NCI-H446 (cell line): ENCODE measurements at places on chromosomes 1 and 21.

- no peak for DNase-seq
Observed at GRCh38 chr1:205676597-205676996, 3.7 kb downstream of the SLC45A3 start.

- DNase-seq = no peak
Observed at GRCh38 chr1:220241072-220241663, 31.1 kb downstream of the RAB3GAP2 start.

- DNase-seq = no peak
Observed at GRCh38 chr21:46622226-46622625, 13.2 kb upstream of the PRMT2 start.

GRCh38 chr1:61419657-61420056 is 305.3 kb downstream of the TM2D1 start:
- DNase-seq = no peak

- DNase-seq = no peak
Observed at GRCh38 chr1:113745425-113745824, 13.9 kb downstream of the PHTF1 start.

- DNase-seq = no peak
Observed at GRCh38 chr1:172293429-172293828, 127.1 kb upstream of the C1orf105 start.

DNA sequence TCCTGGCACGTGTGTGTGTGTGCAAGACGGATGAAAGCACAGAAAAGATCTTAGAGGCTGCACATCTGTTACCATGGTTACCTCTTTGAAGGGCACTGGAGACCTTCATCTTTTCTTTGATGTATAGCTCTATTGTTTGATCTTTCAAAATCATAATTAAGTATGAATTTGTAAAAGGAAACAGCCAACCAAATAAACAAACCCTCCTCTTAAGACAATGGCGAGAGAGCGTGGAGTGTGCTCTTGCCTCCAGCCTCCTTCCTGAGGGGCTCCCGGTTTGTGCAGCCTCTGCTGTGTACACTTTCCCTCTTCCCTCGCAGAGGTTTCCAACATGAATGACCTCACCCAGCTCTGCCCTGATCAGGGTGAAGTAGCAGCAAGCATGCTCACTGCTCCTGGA is 27.9 kb downstream of the CACNA1S start:
- DNase-seq = no peak

DNA sequence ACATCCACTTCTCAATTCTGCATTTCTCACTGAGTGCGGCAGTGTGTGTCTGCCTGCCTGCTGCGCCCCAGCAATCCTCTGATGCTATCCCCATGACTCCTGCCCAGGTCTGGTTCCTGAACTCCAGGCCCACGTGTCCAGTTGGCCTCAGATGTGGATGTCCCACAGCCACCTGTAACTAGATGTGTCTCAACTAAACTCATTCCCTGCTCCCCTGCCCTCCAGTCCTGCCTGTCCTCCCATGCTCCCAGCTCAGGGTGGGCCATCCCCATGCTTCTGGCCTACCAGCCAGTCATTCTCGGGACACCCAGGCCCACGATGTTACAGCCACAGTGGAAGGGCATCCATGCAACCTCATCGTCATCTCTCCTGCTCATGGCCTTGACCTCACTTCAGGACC is 76.8 kb downstream of the STUM start:
- DNase-seq = no peak

- DNase-seq = no peak
Observed at GRCh38 chr1:37097731-37098130, 63.4 kb upstream of the GRIK3 start.

DNA sequence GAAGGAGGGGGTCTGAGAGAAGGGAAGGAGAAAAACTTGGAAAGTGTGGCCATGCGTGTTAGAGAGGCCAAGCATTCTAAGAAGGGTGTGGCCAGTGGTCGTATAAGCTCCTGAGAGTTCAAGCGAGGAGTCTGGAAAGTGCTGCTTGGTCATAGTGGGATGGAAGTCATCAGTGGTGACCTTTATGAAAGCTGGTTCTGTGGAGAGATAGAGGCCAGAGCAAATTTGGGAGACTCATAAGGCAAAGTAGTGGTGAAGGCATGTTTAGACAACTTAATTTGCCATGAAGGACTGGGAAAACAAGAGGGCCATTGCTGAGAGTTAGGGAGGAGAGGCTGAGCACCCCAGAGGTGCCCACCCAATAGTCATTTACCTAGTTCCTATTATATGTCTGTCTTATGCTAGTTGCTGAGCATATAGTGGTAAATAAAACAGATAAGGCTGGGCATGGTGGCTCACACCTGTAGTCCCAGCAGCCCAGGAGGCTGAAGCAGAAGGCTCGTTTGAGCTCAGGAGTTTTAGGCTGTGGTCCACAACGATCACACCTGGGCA is 1.9 kb downstream of the KLF17 start:
- no peak for DNase-seq

DNA sequence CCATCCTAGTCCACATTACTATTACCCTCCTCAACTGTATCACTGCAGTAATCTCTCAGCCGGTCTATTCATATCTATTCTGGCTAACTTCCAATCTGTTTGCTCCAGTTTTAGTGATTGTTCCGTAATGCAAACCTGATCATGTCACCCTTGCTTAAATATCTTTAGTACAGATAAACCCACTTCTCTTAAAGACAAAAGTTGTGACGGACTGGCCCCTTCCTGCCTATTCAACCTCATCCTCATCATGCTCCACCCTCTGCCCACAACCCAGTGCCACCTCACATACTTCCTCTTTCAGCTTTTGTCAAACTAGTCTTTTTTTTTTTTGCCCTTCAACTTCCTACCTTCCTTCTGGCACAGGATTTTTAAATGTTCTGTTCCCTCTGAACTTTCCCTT is 2.8 kb upstream of the C1orf162 start:
- DNase-seq = no peak

GRCh38 chr1:212271823-212272485 is 13.3 kb upstream of the PPP2R5A start:
- no peak for DNase-seq

GRCh38 chr1:31657020-31657804 is 12.5 kb upstream of the PEF1 start:
- no peak for DNase-seq

DNA sequence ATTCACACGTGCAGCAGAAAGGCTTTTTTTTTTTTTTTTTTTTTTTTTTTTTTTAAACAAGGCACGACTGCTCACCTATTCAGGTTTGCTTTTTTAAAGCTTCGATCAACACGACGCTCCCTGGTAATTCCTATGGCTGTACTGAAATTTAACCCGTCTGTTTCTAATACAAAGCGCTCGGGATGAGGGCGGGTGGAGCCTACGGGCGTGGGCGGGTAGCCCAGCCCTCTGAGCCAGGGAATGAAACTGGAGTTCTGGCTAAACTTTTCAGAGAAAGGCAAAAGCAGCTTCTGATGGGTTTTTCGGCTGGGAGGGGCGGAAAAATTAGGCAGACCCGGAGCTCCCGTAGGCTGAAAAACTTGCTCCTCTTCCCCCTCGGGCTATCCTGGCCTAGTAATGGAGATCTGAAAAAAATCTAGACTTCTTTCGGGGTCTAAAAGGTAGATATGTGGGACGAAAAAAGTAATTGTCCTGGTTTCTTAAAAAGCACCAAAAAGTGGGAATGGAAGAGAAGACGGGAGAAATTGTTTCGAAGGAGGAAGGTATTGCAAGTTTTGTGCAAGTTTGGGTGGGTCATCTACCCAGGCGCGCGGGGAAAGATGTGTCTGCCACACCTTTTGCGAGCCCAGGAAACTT is 7.4 kb downstream of the NR5A2 start:
- DNase-seq = no peak

DNA sequence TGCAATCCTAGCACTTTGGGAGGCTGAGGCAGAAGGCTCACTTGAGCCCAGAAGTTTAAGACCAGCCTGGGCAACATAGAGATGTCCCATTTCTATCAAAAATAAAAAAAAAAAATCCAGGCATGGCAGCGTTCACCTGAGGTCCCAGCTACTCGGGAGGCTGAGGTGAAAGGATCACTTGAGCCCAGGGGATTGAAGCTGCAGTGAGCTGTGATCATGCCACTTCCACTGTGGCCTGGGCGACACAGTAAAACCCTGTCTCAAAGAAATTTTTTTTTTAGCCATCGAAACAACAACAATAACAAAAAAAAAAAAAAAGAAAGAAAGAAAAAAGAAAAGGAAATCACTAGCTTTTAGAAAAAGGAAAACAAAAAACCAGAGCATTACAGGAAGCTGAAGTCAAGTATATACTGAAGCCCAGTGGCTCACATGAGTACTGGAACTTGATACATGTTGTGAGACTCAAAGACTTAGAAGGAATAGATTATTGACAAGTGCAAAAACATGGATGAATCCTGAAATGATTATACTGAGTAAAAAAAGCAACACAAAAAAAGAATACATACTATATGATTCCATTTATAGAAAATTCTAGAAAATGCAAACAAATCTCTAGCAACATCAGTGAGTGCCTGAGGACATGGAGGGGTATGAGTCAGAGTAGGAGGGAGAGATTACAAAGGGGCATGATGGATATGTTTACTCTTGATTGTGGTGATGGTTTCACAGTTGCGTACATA is 6.1 kb upstream of the RABGAP1L start:
- no peak for DNase-seq

GRCh38 chr1:175192111-175192629 is 406 bp downstream of the KIAA0040 start:
- peak; percentile 30 for DNase-seq

DNA sequence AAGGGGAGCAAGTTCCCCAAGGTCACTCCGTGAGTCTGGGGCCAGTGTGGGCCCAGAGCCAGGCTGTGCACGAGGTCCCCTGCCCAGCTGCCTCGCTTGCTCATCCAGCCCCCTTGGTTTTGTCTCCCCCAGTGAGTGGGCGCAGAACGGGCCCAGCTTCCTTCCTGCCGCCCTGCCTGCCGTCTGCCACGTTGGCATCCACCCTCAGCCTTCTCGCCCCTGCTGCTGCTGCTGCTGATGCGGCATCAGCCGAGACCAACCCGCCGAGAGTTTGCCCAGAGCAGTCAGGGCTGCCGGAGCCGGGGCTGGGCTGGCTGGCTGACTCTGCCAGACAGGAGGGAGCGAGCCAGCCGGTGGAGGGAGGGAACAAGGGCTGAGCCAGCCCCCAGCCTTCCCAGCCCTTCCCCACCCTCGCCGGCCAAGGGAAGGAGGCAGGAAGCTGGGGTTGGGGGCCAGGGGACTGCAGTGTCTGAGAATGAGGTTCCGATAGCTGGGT is 31.4 kb upstream of the WASF2 start:
- DNase-seq = peak; percentile 78

DNA sequence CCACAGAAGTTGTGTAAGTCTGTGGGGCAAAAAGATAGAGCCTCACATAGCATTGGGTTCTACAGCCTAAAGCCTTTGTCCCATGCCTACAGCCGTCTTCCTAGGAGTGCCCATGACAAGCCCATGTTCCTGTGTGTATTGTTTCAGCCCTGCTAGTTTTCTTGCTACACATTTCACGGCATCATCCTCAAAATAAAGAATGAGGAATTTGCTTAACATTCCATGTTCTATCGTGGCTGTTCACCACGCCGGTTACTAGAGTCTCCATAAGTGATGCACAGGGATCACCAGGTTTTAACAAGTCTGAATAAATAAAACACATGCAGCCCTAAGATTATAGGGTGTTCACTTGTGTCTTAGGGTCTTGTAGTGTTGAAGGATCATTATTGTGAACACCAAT is 87.4 kb upstream of the NGF start:
- no peak for DNase-seq

DNA sequence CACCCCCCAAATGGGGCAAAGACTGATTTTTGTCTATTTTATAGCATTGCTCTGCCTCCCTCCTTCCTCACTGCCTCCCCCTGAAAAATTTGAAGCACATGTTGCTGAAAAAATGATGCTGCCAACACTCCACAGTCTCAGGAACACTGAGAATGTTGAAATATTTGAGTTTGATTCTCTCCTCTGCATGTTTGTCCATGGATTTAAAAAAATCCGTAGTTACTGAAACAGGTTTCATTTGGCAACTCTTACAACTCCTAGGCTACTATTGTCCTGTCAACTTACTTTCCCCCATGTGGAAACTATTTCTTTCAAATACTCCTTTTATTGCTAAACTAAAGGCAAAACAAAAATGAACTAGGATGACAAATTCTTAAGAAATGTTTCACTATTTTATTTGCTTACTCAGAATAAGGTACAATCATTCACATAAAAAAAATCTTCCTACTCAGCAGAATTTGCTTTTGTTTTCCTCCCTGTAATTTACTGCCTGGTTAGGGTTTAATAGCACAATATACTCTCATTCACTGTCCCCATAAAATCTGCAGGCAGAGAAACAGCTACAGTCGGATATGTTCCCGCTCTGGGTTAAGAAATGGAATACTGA is 50.2 kb downstream of the C21orf91 start:
- DNase-seq = no peak

DNA sequence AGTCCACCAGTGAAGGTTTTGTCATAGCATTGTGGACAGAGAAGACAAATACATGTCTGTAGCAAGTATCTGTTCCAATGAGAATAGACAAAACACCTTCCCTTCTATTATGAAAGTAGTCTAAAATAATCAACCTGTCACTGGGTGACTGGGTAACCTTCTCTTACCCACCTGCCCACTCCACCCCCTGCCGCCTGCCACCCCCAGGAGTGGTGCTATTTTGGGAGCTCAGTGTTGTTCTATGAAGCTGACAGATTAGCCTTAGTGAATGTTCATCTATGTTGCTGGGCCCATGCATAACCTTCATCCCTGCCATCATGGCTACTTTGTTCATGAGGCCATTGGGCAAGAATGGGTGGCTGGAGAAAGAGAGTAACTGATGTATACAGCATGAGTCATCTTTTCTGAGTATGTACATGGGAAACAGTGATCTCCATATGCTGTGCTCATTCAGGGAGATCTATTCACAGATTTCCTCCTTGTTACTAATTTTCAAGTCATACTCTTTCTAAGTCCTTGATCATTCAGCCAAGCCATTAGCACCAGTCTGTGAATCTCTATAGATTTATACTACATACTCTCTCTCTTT is 24.8 kb downstream of the MARK1 start:
- DNase-seq = no peak

GRCh38 chr1:35120458-35121133 is 41.4 kb downstream of the ZMYM1 start:
- no peak for DNase-seq

GRCh38 chr1:85225624-85226380 is 25.0 kb upstream of the SYDE2 start:
- DNase-seq = no peak

GRCh38 chr1:172657586-172657985 is 1.3 kb upstream of the FASLG start:
- DNase-seq = no peak

DNA sequence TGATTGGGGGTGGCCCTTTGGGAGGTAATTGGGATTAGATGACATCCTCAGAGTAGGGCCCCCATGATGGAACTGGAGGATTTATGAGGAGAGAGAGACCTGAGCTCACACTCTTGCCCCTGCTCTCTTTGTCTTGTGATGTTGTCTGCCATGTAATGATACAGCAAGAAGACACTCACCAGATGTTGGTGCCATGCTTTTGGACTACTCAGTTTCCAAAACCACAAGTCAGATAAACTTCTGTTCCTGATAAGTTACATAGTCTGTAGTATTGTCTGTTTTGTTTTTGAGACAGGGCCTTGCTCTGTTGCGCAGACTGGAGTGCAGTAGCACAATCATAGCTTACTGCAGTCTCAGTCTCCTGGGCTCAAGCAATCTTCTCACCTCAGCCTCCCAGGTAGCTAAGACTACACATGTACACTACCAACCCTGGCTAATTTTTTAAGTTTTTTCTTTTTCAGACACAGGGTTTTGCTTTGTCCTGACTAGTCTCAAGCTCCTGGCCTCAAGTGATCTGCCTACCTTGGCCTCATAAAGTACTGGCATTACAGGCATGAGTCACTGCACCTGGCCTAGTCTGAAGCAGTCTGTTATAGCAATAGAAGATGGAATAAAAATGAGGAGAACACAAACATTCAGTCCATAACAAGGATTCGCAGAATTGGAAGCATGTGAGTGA is 115.0 kb upstream of the GALNT2 start:
- no peak for DNase-seq

GRCh38 chr1:153397924-153398651 is 7.2 kb upstream of the S100A8 start:
- DNase-seq = no peak
